ENCODE measurements at places on chromosomes 2 and 18.

- DNase-seq, result no peak
These were observed 123.1 kb upstream of the PPP1CB start for GRCh38 chr2:28628506-28628905.

DNA sequence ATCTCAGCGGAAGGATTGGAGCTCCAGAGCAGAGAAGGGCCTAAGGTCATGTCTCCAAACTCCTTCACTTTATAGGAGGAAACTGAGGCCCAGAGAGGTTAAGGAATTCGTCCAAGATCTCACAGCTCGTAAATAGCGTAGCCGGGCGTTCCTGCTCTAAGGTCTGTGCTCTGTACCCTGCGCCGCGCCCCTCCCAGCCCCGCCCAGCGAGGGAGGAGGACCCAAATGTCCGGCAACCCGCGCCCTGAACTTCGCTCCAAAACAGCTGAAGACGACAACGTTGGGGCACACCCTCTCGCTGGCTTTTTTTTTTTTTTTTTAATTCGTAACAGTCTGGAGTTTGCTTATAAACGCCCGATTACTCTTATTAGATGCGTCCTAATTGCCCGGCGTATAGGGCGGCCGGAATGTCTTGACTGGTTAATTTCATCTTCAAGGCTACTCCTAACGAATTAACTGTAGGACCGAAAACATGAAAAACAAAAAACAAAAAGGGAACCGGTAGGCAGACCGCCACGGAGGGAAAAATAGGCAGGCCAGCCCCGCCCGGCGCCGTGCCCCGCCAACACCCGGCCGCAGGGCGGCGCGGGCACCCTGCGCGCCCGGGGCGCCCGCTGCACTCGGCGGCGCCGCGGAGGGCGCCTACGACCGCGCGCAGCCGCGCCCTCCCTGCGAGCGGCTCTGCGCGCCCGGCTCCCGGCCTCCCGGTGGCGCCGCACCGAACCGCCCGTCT, 928 bp upstream of the FOSL2 start:
- no peak for DNase-seq

DNA sequence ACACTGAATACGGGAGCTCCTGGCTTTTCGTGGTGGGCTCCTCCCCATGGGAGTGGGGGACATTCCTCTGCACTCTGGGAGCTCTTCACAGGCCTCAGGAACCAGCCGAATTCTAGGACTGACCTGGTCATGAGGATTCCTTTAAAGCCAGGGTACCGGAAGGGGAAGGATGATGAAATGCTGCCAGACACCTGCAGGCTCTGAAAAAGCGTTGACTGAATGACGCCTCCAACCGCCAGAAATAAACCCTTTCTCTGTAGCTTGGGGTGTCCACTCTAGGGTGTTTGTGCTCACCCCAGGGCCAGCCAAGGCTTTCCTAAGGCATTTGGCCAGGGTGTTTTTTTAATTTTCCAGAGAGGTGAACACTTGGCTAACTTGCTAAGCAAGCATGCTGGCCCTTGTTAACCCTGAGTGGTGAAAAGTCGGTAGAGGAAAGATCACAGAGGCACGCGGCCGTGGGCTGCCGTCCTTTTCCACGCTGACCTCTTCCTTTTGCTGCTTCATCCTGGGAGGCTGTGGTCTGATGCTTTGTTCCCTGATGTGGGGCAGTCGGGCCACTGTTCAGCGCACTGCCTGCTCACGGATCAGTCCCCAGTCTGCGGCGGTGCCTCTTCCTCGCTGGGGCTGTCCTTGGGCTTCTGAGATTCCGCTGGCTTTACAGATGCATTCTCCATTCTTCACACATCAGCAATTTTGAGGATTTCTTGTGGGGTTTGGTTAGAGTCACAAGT, 32.0 kb downstream of the IMPA2 start:
- DNase-seq, result no peak

DNA sequence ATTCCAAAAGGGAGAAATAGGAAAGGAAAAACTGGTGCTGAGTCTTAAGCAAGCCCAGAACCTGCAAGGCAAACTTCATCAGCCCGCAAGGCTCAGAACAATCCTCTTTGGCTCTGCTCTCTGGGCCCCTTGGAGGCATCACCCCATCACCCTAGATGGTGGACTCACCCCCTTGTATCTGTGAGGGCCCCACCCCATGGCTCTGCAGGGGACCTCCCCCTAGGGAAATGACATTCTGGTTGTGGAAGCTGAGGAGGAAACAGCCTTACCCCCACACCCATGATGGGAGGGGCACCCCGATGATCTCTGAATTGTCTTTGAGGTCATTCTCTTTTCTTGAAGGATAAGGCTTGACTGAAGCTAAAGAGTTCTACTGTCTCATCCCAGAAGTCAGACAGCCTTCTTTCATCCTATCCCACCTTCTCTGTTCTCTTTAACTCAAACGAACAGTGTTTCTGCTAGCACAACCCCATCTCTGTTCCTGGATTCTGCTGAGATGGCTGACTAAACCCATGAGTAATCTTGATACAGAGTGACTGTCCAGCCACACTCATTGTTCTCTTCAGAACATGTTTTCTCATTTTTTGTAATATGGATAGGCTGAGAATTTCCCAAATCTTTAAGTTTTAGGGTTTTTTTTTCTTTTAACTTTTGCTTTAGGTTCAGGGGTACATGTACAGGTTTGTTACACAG, 492.1 kb upstream of the MYT1L start:
- DNase-seq, result no peak

DNA sequence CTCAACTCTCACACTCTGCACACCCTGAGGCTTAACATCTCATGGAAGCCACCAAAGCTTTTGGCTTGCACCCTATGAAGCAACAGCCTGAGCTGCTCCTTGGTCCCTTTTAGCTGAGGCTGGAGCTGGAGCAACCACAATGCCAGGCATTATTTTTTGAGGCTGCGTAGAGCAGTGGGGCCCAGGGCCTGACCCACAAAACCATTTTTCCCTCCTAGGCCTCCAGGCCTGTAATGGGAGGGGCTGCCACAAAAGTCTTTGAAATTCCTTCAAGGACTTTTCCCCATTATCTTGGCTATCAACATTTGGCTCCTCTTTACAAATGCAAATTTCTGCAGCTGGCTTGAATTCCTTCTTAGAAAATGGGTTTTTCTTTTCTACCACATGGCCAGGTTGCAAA, 39.8 kb downstream of the CTNNA2 start:
- no peak for DNase-seq

DNA sequence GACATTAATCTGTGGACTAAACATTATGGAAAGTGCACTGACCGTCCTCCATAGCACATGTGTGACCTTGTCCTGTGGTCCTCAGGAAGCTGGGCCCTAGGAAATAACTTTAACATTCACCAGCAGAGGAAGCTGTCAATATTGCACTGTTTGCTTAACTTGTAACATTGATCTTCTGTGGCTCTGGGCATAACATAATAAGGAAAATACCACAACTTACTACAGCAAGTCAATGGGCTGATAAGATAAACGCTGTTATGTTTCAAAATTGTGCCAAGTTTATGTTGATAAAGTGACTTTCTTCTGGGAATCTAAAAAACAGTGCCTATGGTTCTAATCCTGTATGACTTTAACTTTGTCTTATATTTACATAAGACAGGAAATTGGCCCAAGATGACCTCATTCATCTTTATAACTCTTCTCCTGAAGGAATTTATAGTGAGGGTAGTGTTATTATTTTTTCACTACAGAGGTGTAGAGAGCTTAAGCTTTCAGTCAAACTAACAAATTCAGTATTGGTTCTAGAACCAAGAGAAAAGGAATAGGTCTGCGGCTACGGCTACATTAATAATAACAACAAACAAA, 113.7 kb upstream of the MAP4K3 start:
- no peak for DNase-seq

DNA sequence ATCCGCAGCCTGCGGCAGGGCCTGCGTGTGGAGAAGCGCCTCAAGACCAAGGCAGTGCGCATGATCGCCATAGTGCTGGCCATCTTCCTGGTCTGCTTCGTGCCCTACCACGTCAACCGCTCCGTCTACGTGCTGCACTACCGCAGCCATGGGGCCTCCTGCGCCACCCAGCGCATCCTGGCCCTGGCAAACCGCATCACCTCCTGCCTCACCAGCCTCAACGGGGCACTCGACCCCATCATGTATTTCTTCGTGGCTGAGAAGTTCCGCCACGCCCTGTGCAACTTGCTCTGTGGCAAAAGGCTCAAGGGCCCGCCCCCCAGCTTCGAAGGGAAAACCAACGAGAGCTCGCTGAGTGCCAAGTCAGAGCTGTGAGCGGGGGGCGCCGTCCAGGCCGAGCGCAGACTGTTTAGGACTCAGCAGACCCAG, 5.4 kb downstream of the GPR17 start:
- DNase-seq, result no peak

- DNase-seq, result no peak
These were observed 16.1 kb upstream of the CIB4 start for GRCh38 chr2:26657265-26657664.

DNA sequence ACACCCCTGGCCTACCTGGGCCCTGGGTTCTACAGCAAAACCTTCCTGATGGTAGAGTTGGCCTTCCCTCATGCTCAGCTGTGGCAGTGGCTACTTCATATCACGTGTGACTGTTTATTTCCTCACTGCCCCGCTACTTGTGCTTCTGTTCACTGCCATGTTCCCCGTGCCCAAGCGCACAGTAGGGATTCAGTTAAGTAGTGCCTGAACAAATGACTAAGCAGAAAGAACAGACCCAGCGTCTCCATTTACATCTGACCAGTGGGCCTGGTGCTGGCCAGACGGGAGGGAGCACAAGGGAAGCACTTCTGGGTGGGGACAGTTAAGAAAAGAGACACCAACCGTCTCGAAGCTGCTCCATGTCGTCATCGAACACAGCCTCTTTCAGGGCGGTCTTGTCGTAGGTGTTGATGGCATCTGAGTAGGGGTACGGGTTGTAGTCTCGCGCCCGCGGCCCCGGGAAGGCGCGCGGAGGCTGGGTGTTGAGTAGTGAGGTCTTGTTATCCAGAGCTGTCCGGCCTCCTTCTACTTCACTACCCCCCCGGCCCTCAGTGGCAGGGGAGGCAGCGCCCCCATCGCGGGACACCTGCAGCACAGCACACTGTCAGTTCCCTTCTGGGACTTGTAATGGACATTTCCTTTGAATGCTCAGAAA, 82.4 kb upstream of the TFCP2L1 start:
- DNase-seq, result no peak

DNA sequence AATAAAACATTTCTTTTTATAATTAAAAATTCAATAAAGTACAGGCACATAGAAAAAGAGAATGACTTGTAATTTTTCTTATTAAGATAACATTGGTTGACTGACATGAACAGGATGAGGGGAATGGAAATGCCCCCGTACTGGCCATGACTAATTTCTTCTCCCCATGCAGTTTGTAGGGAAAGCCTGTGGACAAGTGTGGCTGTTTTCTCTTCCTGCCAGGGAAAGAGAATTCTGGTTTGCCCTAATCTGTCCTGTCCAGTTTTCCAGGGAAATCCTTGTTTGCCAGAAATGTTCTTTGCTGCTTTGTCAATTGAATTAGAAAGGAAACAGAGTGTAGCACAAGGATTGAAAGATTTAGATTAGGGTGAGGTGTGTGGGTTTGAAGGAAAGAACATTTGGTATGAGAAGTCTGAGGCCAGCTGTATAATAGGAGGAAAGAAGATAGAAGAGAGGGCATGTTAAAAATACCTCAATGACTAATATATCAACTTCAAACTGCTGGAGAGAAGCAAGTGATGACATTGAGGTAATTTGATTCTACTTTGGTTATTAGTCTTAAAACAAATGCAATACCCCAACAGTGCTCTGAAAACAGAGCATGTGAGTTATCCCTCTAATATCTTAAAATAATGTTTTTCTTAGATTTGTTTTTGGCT, 593.9 kb upstream of the ZNF804A start:
- no peak for DNase-seq

DNA sequence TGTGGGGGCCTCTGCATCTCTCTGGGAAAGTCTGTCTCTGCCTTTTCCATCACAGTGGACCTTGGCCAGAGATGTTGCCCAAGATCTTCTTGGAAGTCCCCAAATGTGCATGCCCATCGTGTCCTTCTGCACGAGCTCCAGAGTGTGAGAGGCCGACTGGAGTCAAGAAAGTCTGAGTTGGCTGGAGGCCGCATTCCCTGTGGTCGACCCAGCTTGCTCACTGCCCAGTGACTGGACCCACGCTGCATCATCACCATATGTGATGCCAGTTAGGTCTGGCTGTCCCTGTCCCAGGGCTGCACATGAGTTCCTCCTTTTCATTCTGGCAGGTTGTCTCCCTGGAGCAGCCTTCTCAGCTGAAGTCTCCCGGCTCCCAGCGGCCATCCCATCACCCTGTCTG, 93.8 kb downstream of the ARL4C start:
- no peak for DNase-seq

DNA sequence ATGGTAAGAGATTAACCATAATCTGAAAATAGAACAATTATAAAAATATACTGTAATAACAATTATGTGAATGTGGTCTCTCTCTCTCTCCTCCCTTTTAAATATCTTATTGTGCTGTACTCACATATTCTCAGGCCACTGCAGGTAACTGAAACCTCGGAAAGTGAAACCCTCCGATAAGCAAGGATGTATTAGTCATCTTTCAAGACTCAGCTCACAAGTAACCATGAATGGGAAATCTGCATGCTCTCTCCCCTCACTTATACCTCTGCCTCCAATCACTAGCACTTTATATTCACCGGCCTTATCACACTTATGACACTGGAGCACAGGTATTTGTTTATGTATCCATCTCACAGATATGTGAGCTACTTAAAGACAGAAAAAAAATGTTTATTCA, 139.7 kb downstream of the LRP2 start:
- DNase-seq, result no peak

DNA sequence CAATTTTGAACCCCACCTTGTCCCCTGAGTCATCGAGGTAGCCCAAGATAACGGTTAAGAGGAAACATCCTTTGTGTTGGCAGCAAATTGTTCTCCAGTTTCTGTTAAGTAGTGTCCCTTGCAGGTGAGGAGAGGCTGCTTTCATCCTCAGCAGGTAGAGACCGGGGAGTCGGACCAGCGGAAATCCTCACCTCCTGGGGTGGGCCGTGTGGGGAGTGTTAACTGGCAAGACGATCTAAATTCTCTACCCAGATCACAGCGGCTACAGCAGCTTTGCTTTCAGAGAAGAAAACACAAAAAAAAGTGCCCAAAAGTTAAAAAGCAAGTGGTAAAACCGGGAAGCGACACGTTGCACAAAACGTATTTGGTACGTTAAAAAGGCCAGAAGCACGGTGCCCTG, 63.2 kb downstream of the ADI1 start:
- DNase-seq, result no peak

- no peak for DNase-seq
These were observed 790.1 kb downstream of the SLC4A3 start for GRCh38 chr2:220417503-220417902.

DNA sequence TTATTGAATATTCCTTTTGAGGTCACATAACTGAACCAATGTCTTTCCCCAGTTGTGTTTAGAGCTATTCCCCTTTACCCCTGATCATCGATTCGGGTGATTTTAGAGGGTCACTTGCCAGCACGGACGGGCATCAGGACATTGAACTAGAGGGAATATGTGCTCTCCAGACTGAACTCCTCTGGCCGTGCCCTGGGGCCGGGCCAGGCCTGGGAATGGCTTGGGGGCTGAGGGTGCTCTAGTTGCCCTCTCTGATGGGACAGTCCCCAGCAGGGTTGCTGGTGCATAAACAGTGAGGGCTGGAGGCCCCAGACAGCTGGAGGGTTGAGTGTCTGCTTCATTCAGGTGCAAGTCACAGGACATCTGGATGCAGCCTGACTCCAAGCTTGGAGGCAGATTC, 90.7 kb downstream of the SMIM21 start:
- DNase-seq, result no peak

Measured in stimulated activated CD8-positive, alpha-beta memory T cell treated with anti-CD3 and anti-CD28 coated beads, Interleukin-15, amount 100 ng/mL, for 24 hours (primary cell).